Activated T-cell treated with anti-CD3 and anti-CD28 coated beads, Interleukin-2, amount 50 U/mL, for 1 hour (primary cell): ENCODE measurements at places on chromosomes 7 and 10.

GRCh38 chr7:35993113-35993512, 159.9 kb upstream of the EEPD1 start:
- DNase-seq = no peak

DNA sequence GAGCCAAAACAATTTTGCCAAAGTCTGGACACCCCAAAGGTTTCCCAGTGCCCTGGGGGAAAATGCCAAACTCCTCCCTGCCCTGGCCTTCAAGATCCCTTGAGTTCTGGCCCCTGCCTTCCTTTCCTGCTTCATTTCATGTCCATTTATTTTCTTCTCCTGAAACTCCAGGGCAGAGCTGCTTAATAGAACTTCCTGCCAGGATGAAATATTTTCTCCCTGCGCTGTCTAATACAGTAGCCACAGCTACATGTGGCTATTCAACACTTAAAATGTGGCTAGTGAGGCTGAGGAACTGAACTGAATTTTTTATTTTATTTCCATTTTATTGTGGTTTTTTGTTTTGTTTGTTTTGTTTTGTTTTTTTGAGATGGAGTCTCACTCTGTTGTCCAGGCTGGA, 49.6 kb downstream of the COL13A1 start:
- no peak for DNase-seq

DNA sequence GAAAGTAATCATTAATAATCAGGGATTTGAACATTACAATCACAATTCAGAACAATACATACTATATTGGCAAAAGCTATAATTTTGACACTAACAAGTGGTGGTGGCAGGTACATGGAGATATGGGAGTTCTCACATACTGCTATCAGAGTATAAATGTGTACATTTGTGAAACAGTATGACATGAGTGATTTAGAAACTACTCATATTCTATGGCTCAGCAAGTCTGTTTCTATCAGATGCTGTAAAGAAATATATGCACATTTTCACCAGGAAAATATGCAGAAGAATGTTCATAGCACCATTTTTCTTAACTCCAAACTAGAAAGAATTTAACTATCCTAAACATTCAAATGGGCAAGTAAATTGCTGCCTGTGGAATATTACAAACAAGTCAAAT, 620.0 kb downstream of the SH2D4B start:
- DNase-seq = no peak

- DNase-seq = no peak
These were observed 20.3 kb upstream of the SAR1A start for GRCh38 chr10:70190581-70190980.

DNA sequence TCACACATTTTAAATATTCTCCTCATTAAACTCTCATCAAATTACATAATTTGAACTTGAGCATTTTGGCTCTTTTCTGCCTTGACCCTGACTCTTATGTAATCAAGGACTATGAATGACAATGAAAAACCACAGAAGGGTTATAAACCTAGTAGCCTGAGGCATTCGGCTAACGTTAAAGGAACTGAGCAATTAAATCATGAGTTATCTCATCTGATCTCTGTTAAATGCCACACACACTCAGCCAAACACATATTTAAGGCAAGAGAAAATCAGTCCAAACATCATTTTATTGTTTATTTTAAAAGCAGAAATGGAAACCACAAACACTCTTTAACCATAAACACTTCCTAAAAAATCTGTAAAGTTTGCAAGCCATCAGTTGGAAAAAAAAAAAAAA, 204.3 kb downstream of the DGKI start:
- no peak for DNase-seq

DNA sequence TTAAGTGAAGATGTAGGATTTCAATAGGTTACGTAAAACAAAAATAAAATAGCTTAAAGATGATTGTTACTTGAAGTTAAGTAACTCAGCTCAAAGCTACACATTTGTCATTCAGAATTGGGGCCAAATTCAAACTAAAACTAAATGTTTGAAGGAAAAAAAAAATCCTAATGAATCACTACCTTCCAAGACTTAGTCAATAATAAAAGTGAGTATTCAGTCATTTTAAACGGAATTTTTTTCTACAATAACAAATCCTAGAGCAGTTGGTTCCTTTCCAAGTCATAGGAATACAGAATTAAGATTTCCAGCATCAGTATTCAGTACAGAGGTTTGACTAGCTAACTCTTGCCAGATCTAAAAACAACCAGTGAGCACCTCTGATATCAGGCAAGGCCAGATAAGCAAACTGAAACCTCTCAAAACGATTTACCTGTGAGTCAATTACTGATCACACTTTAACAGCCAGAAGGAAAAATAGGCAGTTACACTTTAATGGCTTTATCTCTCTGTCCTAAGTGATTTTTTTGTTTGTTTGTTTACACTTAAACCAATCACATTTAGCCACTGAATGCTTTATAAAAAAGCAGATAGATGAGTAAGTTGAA, 669.8 kb upstream of the ANKRD30A start:
- no peak for DNase-seq

DNA sequence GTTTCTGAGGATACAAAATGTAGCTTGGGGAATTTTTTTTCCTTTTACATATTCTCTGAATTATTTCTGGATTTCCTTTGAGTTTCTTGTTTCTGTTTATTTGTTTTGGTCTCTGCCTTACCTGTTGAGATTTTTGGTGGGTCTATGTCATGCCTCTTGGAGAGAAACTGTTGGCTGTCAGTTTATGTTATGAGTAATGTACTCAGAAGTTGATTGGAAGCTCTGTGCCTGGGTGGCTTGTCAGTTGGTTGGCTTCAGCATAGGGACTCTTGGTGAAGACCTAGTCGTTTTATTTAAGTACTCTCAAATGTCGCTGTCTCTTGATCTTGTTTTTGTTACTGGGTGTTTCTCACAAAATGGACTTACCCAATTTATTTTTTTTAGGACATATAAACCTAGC, 132.4 kb downstream of the CDK14 start:
- no peak for DNase-seq

- DNase-seq = no peak
These were observed 4.8 kb downstream of the FAM241B start for GRCh38 chr10:69634759-69635425.

DNA sequence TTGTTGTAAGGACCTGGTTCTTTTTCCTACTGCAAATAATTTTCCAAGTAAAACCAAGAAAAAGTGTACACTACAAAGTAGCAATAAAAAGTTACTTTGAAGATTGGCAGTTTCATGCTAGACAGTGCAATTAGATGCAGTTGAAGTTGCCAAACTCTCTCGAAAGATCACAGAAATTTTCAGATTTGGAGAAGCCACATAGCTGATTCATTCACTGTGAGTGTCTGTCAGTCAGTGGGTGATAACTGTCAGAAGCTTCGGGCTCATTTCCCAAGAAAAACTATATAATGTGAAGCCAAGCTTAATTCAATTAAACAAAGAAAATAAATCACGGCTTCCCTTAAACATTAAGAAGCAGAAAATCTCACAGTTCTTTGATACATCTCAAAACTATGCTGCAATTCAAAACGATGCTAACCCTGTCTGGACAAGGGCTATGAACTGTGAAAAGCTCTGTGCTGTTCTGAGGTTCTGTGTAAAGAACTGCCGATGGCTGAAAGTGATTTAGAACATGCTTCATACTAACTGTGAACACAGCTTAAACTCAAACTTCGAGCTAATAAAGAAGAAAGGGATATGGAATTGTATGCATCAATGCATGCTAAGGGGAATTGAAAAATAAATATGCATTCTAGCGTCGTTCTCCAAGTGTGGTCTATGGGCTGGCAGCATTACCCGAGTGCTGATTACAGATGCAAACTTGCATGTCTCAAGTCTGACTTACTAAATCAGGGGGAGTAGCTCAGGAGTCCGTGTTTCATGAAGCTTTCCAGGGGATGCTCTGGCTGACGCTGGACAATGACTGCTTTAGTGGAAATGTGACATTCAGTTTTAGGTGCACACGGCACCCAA, 557.4 kb downstream of the CALN1 start:
- DNase-seq = no peak

- no peak for DNase-seq
These were observed 203.9 kb upstream of the GLI3 start for GRCh38 chr7:42440951-42441350.

DNA sequence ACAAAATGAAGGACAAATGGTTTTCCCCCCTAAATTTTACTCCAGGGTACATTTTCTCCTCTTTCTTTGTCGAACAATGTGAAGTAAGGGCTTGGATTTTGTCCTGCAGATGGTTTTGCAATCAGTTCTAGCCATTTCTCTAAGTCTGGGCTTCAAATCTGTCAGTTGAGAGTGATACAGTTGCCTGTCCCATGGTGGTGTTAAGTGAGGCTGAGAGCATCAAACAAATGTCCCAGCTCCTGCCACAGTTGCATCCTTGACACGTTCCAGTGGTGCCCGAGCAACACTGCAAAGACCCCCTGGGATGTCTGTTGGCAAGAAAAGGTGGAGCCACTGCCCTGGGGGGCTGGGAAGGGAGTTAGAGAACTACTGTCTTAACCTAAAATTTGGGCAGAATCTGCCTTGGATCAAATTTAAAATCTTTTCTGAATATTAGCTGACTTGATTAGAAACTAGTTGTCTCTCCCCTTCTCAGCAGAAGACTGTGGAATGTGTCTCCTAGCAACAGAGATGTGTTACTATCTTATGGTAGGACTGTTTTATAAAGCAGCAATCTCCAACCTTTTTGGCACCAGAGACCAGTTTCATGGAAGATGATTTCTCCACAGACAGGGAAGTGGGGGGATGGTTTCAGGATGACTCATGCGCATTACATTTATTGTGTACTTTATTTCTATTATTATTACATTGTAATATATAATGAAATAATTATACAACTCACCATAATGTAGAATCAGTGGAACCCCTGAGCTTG, 102.0 kb upstream of the STEAP1B start:
- no peak for DNase-seq

DNA sequence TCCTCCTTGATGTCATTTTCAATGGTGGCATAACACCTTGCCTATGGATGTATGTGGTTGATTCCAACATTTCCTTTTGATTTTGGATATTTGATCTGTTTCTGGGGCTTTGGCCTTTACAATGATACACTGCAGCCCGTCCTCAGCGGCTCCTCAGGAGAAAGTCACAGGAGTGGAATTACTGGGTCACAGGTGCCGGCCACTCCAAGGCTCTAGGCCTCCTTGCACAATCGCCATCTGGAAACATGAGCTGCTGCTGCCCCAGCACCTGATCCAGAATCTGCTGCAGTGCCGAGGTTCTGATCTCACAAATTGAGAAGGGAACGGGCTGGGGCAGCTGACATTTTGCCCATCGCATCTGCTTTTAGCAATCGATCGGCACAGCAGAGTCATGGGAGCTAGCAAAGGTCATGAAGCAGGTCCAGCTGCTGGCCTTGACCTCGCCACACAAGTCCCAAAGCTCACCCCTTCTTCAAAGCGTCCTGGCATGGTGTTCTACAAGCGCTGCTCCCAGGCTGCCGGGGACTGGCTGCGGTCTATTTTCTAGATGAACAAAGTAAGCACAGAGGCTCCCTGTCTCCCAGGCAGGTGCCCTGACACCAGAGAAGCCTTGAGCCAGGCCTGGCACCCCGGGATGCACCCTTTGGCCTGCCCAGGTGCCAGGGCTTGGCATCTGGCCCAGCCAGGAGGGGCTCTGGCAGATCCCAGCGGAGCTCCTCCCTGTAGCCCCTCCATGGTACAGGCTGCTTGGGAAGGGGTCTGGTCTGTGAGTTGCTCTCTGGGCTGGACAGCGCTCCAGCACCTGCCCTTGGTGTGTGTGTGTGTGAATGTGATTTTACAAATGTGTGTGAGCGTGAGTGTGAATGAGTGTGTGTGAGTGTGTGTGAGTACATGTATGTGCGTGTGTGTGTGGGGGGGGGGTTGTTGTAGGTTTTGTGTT, 201.8 kb downstream of the GLRX3 start:
- DNase-seq = no peak
